ENCODE measurements at places on chromosomes 4 and X.

DNA sequence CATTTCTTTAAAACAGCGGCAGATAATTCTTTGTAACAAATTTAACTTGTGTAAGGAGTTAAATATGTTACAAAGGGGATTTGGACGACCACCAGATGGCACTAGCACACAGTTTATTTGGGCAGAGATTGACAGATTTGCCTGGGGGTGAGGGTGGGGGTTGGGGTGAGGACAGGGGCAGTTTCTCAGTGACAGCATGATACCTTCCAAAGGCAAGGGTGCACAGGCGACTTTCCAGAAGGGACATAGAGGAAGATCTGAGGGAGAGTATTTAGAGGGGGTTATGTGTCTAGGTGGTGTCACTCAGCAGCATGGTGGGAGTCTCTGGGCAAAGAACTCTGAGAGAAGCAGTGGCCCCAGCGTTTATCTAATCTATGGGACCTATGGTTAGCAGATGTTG, 9.6 kb upstream of the TMA16 start:
- DNase-seq = peak; percentile 29

GRCh38 chr4:93779228-93779627, 49.3 kb upstream of the ATOH1 start:
- no peak for DNase-seq

GRCh38 chr4:44927399-44928380, 201.3 kb upstream of the GNPDA2 start:
- DNase-seq = no peak

DNA sequence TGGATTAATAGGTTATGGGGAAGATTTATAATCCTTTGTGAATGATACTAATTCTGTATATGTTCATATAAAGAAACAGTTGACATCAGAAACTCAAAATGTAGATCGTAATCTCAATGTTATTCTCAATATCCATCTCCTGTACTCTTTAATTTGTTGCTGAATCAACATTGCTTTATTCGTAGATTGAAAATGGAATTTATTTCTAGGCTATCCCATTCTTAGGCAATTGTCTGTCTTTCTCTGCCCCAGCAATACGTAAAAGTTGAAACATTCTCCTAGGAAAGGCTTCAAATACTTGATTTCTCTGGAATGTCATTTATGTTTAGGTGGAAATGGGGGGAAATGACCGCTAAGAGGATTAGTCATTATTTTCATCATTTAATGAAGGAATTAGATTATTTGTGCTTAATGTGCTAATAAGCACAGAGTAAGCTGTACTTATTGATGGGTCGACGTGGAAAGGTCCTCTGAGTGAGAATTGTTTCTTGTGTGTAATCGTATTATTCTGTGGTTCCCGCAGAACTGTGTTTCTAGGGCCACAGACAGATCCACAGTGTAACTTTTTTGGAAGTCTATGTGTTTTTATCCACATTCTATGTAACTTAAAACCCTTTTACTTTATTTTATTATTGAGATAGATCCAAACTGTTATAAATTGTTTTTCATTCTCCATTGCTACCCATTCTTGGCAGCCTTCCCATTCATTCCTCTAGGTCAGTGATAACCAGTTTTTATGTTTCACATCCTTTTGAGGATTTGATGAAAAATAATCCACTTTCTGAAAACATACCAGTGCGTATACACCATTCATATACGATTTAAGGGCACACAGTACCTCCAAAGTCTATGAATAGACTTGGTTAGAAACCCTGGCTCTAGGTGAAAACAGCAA, 262.9 kb downstream of the ARHGAP10 start:
- no peak for DNase-seq

GRCh38 chr4:17770845-17771244, 10.6 kb downstream of the FAM184B start:
- no peak for DNase-seq

- DNase-seq = no peak
Measured at GRCh38 chrX:24260842-24261550, 52.9 kb downstream of the SUPT20HL2 start.

DNA sequence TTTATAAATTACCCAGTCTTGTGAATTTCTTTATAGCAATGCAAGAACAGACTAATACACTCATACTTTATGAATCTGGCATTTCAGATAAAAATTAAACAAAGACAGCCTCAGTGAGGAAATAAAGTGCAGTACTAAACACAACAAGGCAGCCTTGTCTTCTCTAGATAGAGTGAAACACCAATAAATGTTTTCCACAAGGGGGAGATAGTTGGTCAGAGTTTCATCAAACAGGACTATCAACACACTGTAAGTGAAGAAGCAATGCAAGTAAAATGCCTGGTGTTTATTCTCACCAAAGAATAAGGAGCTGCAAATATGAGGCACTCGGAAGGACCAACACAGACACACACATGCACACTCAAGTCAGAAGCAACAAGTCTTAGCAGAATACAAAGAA, 62.8 kb downstream of the FAM9B start:
- DNase-seq = no peak

GRCh38 chrX:30573125-30573524, 4.4 kb downstream of the TASL start:
- no peak for DNase-seq

DNA sequence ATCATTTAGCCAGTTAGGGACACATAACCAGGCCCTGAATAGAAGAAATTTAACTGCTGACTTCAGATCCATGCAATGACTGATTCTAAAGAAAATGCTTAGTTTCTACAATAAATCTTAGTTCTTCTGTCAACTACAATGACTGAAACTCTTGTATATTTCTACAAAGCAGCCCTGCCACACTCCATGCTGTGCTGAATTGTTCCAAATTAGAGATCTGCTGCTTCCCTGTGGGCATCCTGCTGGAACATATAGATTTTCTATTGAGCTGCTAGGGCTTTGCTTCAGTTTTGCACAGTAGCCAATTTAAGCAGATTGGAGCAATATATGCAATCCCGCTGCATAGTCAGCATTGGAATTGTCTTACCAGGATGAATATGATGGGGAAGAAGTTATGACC, 312.8 kb upstream of the SMIM31 start:
- no peak for DNase-seq

GRCh38 chr4:54687887-54688841, 30.4 kb downstream of the KIT start:
- DNase-seq = no peak

- no peak for DNase-seq
Measured at GRCh38 chr4:55170462-55170861, 45.1 kb upstream of the KDR start.

- DNase-seq = no peak
Measured at GRCh38 chrX:31222946-31223345, 151.1 kb upstream of the FTHL17 start.

- DNase-seq = no peak
Measured at GRCh38 chr4:963276-964225, 9.8 kb downstream of the DGKQ start.

DNA sequence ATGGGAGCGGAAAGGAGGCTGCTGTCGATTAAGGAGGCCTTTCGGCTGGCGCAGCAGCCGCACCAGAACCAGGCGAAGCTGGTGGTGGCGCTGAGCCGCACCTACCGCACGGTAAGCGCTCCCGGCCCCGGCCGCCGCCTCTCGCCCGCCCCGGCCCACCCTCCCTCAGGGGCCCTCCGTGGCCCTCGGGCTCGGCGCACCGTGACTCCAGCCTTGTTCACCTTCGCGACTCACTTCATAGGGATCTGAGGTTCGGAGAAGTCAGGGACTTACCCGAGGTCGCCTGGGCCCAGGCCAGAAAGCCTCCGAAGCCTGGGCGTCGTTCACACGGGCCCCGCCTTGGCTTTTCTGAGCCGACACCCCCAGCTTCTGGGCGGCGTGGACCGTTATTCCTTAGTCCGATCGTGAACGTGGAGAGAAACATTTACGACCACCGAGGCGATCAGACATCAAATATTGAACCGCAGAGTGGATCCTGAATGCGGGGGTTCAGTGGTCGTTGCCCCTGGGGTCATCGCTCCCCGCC, 362 bp downstream of the NCAPG start:
- no peak for DNase-seq

DNA sequence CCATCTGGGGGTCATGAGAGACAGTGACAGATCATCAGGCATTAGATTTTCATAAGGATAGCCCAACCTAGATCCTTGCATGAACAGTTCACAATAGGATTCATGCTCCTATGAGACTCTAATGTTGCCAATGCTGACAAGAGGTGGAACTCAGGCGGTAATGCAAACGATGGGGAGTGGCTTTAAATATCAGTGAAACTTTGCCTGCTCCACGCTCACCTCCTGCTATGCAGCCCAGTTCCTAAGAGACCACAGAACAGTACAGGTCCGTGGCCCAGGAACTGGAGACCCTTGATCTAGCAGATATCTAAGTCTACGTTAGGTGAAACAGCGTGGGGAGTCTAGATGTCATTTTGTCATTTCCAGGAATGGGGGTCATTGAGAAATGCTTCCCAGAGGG, 165.7 kb downstream of the OR13H1 start:
- DNase-seq = no peak

DNA sequence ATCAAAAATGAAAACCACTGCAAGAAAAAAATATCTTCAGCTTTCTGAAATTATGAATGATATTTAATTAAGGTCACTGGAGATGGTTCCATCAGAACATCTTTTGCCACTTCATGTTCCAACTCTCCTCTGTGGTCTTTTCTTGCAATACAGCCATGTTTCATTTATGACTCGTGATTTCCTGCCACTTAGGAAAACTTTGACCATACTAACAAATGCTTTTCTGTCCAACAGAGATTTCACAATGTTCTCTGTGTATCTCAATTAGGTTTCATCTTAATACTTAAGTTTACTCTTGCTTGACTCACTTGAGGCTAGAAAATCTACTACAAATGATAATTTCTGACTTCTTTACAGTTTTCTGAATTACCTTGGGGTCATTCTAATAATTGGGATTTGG, 330.9 kb downstream of the CXXC4 start:
- DNase-seq = no peak

DNA sequence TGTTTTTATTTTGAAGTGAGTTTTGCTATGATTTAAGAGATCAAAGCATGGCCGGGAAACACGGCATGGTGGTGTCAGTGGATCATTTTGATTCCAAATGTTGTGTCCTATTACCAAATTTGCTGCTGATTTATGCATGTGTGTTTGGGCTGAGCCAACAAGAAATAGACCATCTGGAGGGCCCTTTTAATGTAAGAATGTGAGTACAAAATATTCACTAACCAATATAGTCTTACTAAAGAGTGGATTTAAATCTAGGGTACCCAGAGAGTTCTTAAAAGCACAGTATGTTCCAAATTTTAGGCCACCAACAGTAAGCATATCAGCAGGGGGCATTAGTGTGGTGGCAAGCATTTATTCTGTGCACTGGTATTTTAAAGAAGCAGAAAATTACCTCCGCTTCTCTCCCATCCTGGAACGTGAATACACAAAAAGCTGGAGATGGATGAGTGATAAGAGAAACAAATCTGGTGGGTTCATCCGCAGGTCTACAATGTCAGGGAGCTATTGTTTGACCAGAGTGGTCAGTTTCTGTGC, 444.4 kb upstream of the IGFBP7 start:
- no peak for DNase-seq

DNA sequence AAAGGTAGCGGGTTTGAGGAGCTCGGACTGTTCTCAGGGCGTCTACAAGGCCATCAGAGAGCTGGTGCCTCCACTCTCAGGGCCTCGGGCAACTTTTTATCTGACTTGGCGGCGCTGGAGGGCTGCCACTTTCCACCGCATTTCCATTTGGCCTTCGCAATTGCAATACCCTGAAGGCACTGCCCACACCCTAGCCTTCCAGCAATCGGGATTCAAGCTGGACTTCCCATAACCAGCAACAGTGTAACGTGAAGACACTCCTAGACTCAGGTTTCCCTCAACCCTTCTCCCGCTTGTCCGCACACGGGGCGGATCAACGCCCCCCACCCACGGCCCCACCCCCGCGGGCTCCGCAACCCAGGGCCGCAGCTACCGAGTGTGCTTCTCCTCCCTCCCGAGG, 50.2 kb upstream of the BCOR start:
- DNase-seq = no peak

DNA sequence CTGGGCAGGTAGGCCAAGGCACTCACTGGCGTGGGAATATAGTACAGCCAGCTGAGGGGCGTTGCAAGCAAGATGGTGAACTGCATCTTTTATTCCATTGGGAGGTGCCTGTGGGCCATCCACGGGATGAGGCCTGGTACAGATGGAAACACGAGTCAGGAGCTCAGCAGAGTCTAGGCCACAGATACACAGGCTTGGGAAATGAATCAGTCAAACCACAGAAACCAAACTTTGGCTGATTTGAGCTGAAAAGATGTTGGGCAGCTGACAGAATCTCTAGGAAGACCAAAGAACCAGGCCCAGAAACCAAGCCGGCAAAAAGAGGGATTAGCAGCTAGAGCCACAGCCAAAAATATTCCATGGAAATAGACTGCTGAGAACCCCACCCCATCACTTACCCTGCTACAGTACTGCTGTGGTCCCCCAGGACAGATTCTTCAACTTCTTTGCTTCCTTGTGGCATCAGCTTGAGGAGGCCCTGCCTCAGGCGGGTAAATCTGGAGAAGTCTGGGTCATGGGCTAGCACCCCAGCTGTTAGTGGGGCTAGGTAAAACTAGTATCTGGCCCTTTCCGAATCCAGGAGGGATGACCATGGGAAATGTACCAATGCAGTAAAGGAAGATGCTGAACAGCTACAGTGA, 75.4 kb downstream of the TMEM131L start:
- DNase-seq = no peak

- DNase-seq = no peak
Measured at GRCh38 chr4:168151327-168151726, 59.0 kb downstream of the ANXA10 start.

DNA sequence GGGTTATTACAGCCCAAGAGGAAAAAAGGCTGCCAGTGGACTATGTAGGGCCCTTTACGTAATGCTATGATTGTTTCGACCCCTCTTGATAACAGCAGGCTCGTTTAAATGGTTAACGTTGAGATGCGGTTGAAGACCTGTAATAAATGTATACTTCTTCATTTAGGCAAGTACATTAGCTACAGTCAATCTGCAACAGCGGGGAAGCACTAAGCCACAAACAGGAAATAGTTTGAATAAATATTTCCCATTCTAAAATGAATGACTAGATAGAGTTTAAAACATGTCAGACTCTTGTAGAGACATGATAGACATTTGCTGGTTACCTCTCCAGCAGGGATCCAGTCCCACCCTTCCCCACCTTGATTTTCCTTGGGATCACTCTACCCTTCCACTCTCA, 38.1 kb upstream of the STIM2 start:
- no peak for DNase-seq

- no peak for DNase-seq
Measured at GRCh38 chr4:183099537-183100297, 660 bp downstream of the WWC2 start.

GRCh38 chr4:130077275-130077674, 981.3 kb downstream of the C4orf33 start:
- no peak for DNase-seq

- no peak for DNase-seq
Measured at GRCh38 chr4:38905652-38906385, 38.2 kb downstream of the FAM114A1 start.

GRCh38 chrX:104255465-104255864, 732 bp upstream of the ESX1 start:
- DNase-seq = no peak

DNA sequence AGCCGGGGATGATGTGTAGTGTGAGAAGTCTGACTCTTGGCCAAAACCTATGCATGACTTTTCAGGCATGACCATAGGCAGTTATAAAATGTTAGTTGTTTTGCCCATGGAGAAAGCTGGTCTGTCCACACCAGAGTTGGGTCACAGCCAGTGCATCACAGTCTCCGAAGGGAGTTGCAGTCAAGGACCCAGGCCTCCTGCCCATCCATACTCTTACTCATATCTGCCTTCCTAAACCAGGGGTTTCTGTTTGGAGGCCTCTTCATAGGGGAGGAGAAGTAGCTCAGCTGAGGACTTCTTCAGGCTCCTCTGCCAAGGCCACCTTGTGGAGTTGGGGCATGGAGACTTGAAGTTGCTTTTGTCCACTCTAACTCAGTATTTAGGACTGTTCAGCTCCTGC, 1008.3 kb downstream of the PCDH18 start:
- DNase-seq = no peak

Data from stimulated activated CD8-positive, alpha-beta memory T cell treated with anti-CD3 and anti-CD28 coated beads, Interleukin-7, amount 100 ng/mL, for 4 hours (primary cell).